K562 (cell line): ENCODE measurements at places on chromosomes 7 and 10. TPM values are rescaled to one million over a fixed set of nuclear protein-coding genes. Genes with fewer than 3 reads are reported as not detected.

The TET1 gene
- total RNA-seq: 20.6 and 21.3 TPM in 2 replicates

The MACC1 gene
- total RNA-seq: 16.1 and 20.4 TPM in 2 replicates

The SORBS1 gene
- total RNA-seq: 6.2 and 7.1 TPM in 2 replicates

The RASSF4 gene
- 0.18 and 0.62 TPM in 2 replicates for total RNA-seq

The FAM13C gene
- not detected in 2 replicates for total RNA-seq

DNA sequence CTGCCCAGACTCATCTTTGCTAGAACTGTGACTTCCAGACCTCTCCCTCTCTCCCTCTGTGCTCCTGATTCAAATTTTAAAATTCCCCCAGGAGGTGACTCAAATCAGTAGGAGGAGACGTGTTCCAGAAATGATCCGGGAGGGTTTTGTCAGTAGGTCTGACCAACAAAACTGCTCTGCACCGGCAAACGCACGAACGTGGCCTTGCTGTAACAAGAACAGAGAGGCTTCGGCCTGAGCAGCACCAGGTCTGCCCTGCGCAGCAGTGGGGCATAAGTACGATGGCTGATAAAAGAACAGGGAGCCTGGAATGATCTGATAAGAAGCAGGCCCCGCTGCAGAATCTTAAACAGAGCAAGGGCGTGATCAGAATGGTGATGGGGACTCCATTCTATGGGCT, 152.7 kb upstream of the AUTS2 start:
- DNase-seq: no peak
- H3K27me3 ChIP-seq: peaks cover 4% of the 10 kb centered on the region; the same call in 1 of the 2 replicates
- no peak overlapping the region for H3K4me3 ChIP-seq
- H3K27ac ChIP-seq: no peak overlapping the region
- H3K4me1 ChIP-seq: no peaks in the 10 kb centered on the region

DNA sequence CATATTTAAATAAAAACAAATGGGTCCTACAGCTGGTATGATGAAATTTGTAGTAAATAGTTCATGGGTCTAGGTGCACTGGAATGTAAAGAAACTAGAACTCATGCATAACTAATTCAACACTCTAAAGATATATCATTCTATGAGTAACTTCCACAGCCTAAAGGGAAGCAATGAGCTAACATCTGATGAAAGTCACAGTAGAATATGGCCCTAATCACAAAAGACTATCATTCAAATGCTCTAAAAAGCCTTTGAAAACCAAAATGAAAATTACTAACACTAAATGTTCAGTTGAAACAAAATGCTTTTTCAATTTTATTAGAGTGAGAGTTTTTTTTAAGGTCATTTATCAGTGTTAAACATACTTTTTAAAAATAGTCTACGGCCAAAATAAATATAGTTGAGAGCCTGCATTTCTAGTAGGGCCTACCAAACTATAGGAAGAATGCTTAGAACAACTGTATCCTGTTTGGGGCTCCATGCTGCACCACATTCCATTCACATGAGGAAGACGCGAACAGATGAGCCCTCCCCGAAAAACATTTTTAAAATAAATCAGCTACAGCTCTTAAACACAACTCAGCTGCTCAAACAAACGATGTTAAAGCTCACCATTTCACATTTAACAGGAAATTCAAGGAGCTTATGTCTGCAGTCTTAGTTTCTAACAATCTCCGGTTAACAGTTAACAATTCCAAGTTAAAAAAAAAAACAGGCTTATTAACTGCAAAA, 134.5 kb downstream of the NRBF2 start:
- 0 out of 3 replicates have a peak, but pooled peaks cover 3% of the 10 kb centered on the region for H3K4me1 ChIP-seq
- H3K27ac ChIP-seq: peak overlapping the region; percentile 78
- peak; percentile 42 for DNase-seq
- no peaks in the 10 kb centered on the region for H3K27me3 ChIP-seq
- H3K4me3 ChIP-seq: peak overlapping the region; percentile 53

- H3K4me1 ChIP-seq: peaks cover 27% of the 10 kb centered on the region; the same call in 2 of the 3 replicates
- peak overlapping the region; percentile 77 for H3K27ac ChIP-seq
Measured at GRCh38 chr7:111438369-111439289, 123.7 kb downstream of the IMMP2L start.

GRCh38 chr10:97583476-97583875, 713 bp upstream of the HOGA1 start:
- no peak overlapping the region for H3K27ac ChIP-seq
- no peak for DNase-seq
- no peaks in the 10 kb centered on the region for H3K27me3 ChIP-seq
- no peaks in the 10 kb centered on the region for H3K36me3 ChIP-seq
- H3K4me3 ChIP-seq: no peak overlapping the region

- H3K27ac ChIP-seq: peak overlapping the region; percentile 87
- H3K4me1 ChIP-seq: no peaks in the 10 kb centered on the region; the same call in 1 of the 2 replicates
- no peaks in the 10 kb centered on the region for H3K27me3 ChIP-seq
- H3K4me3 ChIP-seq: no peak overlapping the region
Measured at GRCh38 chr7:138257459-138258196, 181.4 kb downstream of the AKR1D1 start.

DNA sequence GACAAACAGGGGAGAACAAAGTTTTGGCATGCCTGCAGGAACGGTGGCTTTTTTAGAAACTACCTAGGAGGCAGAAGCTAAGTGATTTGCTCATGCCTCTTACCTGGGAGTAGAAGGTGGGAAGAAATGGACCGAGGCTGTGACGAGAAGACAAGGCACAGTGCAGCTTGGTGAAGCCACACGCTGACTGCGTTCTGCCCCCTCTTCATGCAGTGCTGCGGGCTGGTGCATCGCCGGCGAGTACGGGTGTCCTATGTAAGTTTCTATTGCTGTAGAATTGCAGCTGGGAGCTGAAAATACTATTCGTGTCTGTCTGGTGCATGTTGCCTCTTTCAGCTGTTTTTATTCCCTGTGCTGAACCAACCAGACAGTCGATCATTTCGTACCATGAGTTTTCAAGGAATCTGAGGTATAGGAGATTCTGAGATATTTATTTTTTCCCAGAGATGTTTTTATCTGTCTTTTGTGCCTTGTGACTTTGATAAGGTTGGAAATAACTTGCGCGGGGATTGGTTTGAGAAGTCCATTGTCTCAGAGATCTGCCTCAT, 120.9 kb downstream of the CACNB2 start:
- no peak overlapping the region for H3K4me3 ChIP-seq
- H3K27me3 ChIP-seq: peaks cover 4% of the 10 kb centered on the region; the same call in 2 of the 3 replicates
- no peak overlapping the region for H3K27ac ChIP-seq

GRCh38 chr7:84916161-84916560, 270.7 kb downstream of the SEMA3D start:
- H3K36me3 ChIP-seq: no peaks in the 10 kb centered on the region
- H3K27me3 ChIP-seq: no peaks in the 10 kb centered on the region
- no peak overlapping the region for H3K27ac ChIP-seq
- H3K4me1 ChIP-seq: peaks cover 13% of the 10 kb centered on the region
- no peak for DNase-seq
- H3K4me3 ChIP-seq: no peak overlapping the region

- no peak overlapping the region for H3K27ac ChIP-seq
- H3K4me1 ChIP-seq: no peaks in the 10 kb centered on the region
- no peaks in the 10 kb centered on the region for H3K36me3 ChIP-seq
- DNase-seq: no peak
- no peaks in the 10 kb centered on the region for H3K27me3 ChIP-seq
- no peak overlapping the region for H3K4me3 ChIP-seq
Measured at GRCh38 chr10:24790599-24790998, 66.9 kb upstream of the ARHGAP21 start.

- H3K27ac ChIP-seq: no peak overlapping the region
- H3K4me3 ChIP-seq: no peak overlapping the region
- H3K36me3 ChIP-seq: no peaks in the 10 kb centered on the region
- DNase-seq: no peak
Measured at GRCh38 chr10:60536529-60537114, 146.9 kb upstream of the ANK3 start.

GRCh38 chr10:112374724-112375541, 1.0 kb downstream of the ACSL5 start:
- H3K27ac ChIP-seq: no peak overlapping the region
- H3K4me3 ChIP-seq: no peak overlapping the region
- no peak for DNase-seq
- H3K4me1 ChIP-seq: peaks cover 4% of the 10 kb centered on the region; the same call in 1 of the 2 replicates

- no peak for DNase-seq
- peaks cover 21% of the 10 kb centered on the region for H3K36me3 ChIP-seq
- peak overlapping the region; percentile 98 for H3K27ac ChIP-seq
- H3K27me3 ChIP-seq: no peaks in the 10 kb centered on the region
- H3K4me3 ChIP-seq: peak overlapping the region; percentile 85
Measured at GRCh38 chr7:87151002-87151728, 1.1 kb upstream of the DMTF1 start.

DNA sequence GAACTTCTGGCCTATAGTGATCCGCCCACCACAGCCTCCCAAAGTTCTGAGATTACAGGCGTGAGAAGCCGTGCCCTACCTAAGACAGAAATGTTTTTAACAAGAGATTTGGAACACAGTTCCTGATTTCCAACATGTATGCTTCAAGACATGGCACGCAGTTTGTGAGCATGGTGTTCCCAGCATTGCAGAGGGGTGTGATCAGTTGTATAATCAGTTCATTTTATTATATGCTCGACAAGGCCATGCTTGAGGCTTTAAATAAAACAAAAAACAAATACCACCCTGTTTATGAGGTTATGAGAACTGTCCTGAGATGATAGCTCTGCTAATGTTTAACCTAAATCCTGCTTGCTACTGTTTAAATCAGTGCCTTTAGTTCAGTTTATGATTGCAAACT, 60.2 kb downstream of the TASOR2 start:
- no peaks in the 10 kb centered on the region for H3K27me3 ChIP-seq
- no peak overlapping the region for H3K4me3 ChIP-seq
- peaks cover 95% of the 10 kb centered on the region for H3K36me3 ChIP-seq
- DNase-seq: no peak

GRCh38 chr7:4613846-4614548, 68.1 kb upstream of the FOXK1 start:
- no peaks in the 10 kb centered on the region for H3K27me3 ChIP-seq
- H3K27ac ChIP-seq: no peak overlapping the region
- no peak overlapping the region for H3K4me3 ChIP-seq
- H3K36me3 ChIP-seq: no peaks in the 10 kb centered on the region
- peaks cover 15% of the 10 kb centered on the region for H3K4me1 ChIP-seq

GRCh38 chr7:47418601-47419309, 163.2 kb downstream of the TNS3 start:
- DNase-seq: no peak
- no peaks in the 10 kb centered on the region; the same call in 2 of the 3 replicates for H3K27me3 ChIP-seq
- H3K4me3 ChIP-seq: no peak overlapping the region
- no peaks in the 10 kb centered on the region for H3K4me1 ChIP-seq
- no peak overlapping the region for H3K27ac ChIP-seq
- H3K36me3 ChIP-seq: no peaks in the 10 kb centered on the region

GRCh38 chr7:128947854-128948253, 10.1 kb downstream of the IRF5 start:
- H3K27me3 ChIP-seq: peaks cover 26% of the 10 kb centered on the region
- peaks cover 14% of the 10 kb centered on the region; the same call in 2 of the 3 replicates for H3K36me3 ChIP-seq
- H3K4me1 ChIP-seq: no peaks in the 10 kb centered on the region
- no peak overlapping the region for H3K27ac ChIP-seq

- no peak overlapping the region for H3K27ac ChIP-seq
- peaks cover 48% of the 10 kb centered on the region for H3K27me3 ChIP-seq
- no peak overlapping the region for H3K4me3 ChIP-seq
- H3K36me3 ChIP-seq: no peaks in the 10 kb centered on the region
Measured at GRCh38 chr10:12606461-12606860, 257.1 kb downstream of the CAMK1D start.
